ENCODE measurements at places on chromosomes 2 and 18. TPM values are rescaled to one million over a fixed set of nuclear protein-coding genes. Genes with fewer than 3 reads are reported as not detected.

ALPG gene
- total RNA-seq, result not detected

RNF25 gene
- total RNA-seq, result 36.9 TPM

- DNase-seq, result no peak
- no peak overlapping the region for H3K4me3 ChIP-seq
- no peaks in the 10 kb centered on the region for H3K4me1 ChIP-seq
- H3K27ac ChIP-seq, result no peak overlapping the region
Observed at GRCh38 chr18:40133253-40133652, 1821.8 kb upstream of the PIK3C3 start.

DNA sequence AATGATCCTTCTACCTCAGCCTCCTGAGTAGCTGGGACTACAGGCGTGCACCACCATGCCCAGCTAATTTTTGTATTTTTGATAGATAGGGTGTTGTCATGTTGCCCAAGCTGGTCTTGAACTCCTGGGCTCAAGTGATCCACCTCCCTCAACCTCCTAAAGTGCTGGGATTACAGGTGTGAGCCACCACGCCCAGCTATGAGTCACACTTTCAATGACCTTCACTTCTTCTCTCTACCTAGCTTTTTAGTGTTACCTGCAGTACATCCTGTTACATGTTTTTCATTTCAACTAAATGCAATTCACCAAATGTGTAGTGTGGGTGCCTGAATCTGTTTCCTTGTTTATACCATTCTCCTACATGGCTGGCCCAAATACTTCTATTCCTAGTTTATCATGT lies 64.0 kb downstream of the SLC39A10 start:
- H3K27me3 ChIP-seq, result no peaks in the 10 kb centered on the region
- H3K36me3 ChIP-seq, result peaks cover 7% of the 10 kb centered on the region
- peaks cover 13% of the 10 kb centered on the region for H3K4me1 ChIP-seq
- H3K4me3 ChIP-seq, result no peak overlapping the region

DYTN gene
- not detected for total RNA-seq

FRZB gene
- total RNA-seq, result 0.21 TPM

DNA sequence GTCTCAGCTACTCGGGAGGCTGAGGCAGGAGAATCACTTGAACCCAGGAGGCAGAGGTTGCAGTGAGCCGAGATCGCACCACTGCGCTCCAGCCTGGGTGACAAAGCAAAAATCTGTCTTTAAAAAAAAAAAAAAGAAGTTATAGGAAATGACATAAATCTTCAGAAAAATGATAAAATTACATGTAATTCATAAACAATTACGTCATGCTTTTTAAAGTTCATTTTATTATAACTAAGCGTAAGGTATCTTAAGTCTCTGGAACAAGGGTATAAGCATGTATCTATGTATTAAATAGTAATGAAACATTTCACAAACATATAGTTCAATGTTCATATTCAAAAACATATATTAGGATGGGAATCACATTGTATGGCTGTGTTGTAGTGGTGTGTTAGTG lies 425.9 kb downstream of the SPAG16 start:
- no peak overlapping the region for H3K4me3 ChIP-seq
- no peaks in the 10 kb centered on the region for H3K36me3 ChIP-seq
- no peaks in the 10 kb centered on the region for H3K27me3 ChIP-seq

DNA sequence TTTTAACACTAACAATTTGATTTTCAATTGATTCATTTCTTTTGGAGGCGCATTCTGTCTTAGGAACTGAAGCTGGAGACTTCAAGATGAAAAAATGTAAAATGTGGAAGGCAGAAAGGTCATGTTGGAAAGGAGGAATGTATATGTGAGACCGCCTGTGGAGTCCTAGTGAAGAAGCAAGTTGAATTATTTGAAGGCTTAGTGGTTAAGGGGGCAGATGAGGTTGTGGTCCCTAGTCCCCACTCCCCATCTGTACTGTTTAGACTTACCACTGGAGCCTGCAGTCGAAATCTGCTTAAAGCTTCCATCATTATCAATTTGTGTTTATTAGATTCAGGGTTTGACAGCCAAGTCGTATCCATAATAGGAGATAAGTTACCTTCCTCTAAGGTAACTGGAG lies 15.4 kb upstream of the MIB1 start:
- H3K36me3 ChIP-seq, result no peaks in the 10 kb centered on the region
- no peak overlapping the region for H3K27ac ChIP-seq
- no peak overlapping the region for H3K4me3 ChIP-seq
- H3K4me1 ChIP-seq, result no peaks in the 10 kb centered on the region
- no peaks in the 10 kb centered on the region for H3K27me3 ChIP-seq

PTGR3 gene
- total RNA-seq, result 30.2 TPM

BARD1 gene
- total RNA-seq, result 43.2 TPM

TMEM237 gene
- 27.1 TPM for total RNA-seq

APLF gene
- total RNA-seq, result 4.5 TPM

DNA sequence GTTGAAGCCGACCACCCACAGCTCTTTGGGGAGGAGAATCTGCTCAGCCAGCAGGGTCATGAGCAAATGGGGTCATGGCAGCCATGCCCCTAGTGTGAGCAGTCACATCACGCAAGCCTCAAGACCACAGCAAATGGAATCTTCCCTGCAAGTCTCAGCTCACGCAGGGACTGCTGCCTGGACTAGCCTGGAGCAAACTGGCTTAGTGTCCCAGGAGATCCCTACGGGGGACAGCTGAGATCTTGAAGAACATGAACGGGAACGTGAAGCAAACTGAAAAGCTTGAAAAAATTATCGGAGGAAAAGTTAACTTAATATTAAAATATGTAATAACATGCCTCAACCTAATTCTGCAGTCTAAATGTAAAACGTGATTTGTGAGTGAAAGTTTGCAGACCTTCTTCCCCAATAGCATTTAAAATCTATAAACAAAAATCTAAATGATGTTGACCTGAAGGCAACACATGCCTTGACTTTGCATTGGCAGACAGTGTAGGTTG lies 118.4 kb downstream of the FAM124B start:
- H3K27me3 ChIP-seq, result no peaks in the 10 kb centered on the region
- no peak for DNase-seq
- H3K36me3 ChIP-seq, result no peaks in the 10 kb centered on the region
- no peaks in the 10 kb centered on the region for H3K4me1 ChIP-seq
- no peak overlapping the region for H3K4me3 ChIP-seq

- H3K4me1 ChIP-seq, result peaks cover 16% of the 10 kb centered on the region
- DNase-seq, result no peak
- no peak overlapping the region for H3K27ac ChIP-seq
- no peak overlapping the region for H3K4me3 ChIP-seq
Observed at GRCh38 chr18:76592981-76593381, 97.9 kb upstream of the ZNF516 start.

ASB18 gene
- not detected for total RNA-seq
